ENCODE measurements at places on chromosomes 7 and 10. TPM values are rescaled to one million over a fixed set of nuclear protein-coding genes. Genes with fewer than 3 reads are reported as not detected.

- DNase-seq, result no peak
Measured at GRCh38 chr7:29149036-29149435, 2.7 kb upstream of the CPVL start.

ORC5 gene
- total RNA-seq, result 18.8 TPM

- DNase-seq, result no peak
Measured at GRCh38 chr7:37957221-37957970, 37.0 kb downstream of the EPDR1 start.

DNA sequence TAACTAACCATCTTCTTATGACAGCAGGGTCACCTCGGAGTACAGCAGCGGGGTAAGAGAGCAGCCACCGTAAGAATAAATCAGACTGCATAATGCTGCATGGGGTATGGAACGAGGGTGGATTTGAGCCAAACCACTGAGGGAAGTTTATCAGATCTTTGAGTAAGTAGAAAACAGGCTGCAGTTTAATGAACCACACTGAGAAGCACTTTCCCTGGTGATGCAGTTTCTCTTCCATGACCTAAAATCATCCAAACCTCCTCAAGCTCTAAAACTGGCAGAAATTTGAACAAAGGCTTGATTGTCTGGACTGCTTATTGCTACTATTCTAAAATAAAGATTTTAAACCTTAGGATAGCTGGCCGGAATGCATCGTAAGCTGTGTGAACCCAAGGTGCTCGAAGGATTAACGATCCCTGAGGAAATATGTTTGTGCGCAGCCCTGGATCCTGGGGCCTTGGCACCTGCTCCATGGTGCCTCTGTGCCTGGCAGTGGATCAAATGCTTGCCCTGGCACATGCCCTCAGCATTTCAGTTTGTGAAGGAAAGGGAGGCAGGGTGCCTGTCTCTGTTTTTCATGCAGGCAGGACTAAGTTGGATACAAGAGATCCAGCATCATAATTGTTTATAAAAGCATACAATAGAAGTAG is 322.7 kb downstream of the LHFPL3 start:
- no peak for DNase-seq

- no peak for DNase-seq
Measured at GRCh38 chr7:107609811-107610261, 29.8 kb downstream of the BCAP29 start.

- no peak for DNase-seq
Measured at GRCh38 chr7:26197153-26198115, 3.1 kb downstream of the HNRNPA2B1 start.

PRKCQ gene
- under 0.01 TPM for total RNA-seq

DNA sequence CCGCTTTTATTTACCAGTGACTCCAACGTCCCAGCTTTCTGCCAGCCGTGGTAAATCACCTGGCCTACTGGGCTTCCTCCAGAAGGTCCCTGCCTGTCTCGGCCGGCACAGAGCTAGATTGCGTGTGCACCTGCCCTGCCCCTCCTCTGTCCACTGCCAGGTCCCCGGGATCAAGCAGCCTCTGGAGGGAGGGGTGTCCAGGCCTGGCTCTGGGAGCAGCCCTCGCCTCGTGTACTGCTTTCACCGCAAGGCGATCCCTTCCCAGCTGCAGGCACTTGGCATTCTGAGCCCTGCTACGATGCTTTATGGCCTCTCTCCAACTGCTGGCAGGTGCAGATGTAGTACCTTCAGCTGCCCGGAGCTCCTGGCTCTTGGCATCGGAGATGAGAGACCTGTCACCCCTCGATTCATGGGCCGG is 7.4 kb downstream of the SLC29A3 start:
- no peak for DNase-seq

DNA sequence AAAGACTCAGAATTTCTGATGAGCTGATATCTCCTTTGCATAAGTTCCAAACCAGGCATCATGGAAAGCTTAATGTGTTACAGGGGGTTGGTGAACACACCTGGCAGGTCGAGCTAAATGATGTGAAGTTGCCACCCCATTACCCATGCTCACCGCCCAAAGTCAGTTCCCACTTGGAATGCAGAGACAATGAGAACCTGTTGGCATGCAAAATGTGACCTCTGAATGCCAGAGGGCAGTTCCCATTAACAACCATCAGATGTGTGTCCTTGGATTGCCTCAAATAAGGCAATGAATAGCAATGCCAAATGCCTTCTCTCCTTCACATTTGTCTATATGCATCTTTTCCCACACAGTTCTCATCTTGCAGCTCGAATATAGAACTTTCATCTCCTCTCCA is 190.7 kb downstream of the CDCA7L start:
- DNase-seq, result no peak

GRCh38 chr7:27168265-27168947 is 3.1 kb upstream of the HOXA9 start:
- DNase-seq, result no peak

GRCh38 chr7:97116308-97116707 is 1.2 kb upstream of the SDHAF3 start:
- no peak for DNase-seq

GRCh38 chr7:3378390-3379150 is 77.5 kb downstream of the SDK1 start:
- DNase-seq, result no peak

PKD2L1 gene
- not detected for total RNA-seq

DNA sequence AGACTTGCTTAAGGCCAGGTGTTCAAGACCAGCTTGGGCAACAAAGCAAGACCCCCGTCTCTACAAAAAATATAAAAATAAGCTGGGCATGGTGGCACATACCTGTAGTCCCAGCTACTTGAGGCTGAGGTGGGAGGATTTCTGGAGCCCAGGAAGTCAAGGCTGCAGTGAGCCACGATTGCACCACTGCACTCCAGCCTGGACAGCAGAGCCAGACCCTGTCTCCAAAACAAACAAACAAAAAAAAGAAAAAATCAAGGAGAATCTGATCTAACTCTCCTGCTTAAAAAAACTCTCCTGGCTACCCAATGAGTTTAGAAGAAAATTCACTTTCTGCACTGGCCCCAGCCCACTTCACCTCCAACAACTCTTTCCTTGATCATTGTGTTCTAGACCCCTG is 1.9 kb upstream of the KPNA7 start:
- no peak for DNase-seq

- DNase-seq, result no peak
Measured at GRCh38 chr10:132458071-132458585, 61.1 kb downstream of the PWWP2B start.

DNA sequence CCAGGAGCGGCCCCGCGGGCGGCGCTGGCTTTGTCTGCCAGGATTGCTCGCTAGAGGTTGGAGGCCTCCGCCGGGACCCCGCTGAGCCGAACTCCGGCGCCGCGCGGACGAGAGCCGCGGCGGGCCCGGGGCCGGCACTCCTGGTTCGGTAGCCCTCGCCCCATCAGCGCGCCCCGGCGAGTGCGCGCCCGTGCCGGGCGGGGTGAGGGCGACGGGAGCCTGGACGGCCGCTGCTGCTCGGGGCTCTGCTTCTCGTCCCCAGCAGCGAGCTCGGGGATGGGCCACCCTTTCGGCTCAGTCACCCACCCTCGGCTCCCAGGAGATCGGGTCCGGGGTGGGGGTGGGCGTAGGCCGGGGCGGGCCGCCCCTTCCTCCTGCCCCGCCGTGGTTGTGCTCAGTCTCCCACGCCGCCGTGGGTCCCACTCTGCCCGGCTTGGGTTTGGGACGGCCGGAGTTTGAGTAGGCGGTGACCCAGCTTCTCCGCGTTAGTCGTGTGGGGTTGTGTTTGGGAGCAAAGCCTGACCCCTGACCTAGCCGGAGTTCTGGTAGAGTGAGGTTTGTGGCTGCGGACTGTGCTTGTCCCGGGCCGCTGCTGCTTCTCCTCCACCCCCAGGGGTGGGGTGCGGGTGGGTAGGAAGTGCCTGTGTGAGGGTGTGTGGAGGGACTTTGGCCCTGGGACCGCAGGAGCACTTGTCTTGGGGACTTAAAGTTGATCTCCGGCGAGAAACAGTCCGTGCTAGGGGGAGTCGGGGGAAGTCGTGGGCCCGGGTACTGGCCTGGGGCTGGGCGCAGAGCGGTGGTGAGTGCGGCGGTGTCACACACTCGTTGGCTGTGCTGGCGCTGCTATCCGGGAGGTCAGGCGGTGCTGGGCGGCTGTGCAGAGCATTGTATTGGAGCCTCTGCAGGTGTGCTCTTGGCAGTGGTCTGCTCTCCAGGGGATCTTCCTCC is 677 bp downstream of the TSPAN14 start:
- DNase-seq, result no peak

DNA sequence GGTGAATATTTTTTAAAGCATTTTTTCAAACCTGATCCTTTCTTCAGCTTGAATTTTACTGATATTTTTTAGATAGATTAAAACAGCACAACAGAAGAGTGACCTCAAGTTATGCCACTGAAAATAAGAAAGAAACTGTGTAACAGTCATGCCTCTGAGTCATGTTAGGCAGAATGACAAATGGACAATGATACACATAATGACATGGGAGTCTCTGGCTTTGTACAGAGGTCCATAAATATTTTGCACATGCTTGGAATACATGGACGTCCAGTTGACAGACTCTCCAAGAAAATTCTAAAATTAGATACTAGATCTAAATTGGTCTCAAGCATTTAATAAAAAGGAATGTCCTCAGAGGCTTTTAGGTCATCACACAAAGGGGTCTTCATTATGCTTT is 21.9 kb upstream of the SEMA3A start:
- DNase-seq, result peak; percentile 64
